NCI-H1930 (cell line): ENCODE measurements at places on chromosomes 3 and 15.

DNA sequence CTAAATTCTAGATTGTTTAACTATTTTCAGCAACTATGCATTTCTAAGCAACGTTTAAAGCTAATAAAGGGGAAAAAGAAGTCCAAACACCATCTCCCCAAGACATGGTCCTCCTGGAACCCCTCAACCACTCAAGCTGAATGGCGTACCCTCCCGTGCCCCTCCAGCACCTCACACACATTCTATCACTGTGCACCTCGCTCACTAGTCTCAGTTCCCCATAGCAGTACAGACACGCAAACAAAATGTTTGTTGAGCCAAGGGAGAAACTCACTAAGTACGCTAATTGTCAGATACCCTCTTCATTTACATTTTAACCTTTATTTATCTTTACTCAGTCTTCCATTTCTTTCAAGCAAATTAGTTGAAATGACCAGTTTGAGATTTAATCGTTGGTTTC, 48.8 kb downstream of the ACAP2 start:
- no peak for DNase-seq

DNA sequence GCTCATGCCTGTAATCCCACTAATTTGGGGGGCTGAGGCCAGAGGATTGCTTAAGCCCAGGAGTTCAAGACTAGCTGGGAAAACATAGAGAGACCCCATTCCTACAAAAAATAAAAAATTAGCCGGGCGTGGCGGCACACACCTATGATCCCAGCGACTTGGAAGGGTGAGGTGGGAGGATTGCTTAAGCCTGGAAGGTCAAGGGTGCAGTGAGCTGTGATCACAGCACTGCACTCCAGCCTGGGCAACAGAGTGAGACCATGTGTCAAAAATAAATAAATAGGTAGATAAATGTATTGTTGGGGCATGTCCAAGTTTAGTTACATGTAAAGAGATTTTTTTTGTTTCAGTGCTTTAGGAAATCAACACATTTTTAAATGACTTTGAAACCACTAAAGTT, 36.4 kb downstream of the SLC12A1 start:
- DNase-seq: no peak

- no peak for DNase-seq
Measured at GRCh38 chr3:99365979-99366378, 272.4 kb upstream of the COL8A1 start.

DNA sequence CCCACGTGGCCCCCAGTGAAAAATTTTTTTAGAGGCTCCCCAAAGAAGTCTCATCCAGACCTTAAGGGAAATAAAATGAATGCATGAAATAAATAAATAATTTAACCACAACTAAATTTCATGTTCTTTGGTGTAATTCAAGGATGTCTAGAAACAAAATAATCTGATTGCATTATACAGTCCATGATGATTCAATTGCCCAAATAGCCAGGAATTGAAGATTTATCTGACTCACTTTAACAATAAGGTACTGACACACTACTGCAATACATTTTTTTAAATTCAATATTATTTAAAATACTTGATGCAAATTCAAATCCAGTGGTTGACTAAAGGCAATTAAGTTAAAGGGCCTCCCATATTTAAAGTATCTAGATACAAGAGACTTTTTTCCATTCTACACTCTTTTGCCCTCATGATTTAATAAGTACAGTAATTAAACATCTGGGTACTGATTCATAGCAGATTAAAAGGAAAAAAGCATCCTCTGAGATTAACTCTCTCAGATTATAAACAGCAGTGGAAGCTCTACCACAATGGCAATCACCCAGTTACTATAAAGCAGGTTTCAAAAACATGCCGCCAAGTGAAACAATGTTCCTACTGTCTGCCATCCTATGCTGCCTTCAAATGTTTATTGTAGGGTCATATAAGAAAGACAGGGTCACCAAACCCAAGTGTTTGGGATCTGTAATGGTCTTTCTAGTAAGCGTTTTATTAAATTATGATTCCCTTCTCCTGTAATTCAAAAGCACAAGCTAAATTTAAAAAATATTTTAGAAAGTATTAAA, 9.9 kb downstream of the UQCC5 start:
- DNase-seq: no peak

DNA sequence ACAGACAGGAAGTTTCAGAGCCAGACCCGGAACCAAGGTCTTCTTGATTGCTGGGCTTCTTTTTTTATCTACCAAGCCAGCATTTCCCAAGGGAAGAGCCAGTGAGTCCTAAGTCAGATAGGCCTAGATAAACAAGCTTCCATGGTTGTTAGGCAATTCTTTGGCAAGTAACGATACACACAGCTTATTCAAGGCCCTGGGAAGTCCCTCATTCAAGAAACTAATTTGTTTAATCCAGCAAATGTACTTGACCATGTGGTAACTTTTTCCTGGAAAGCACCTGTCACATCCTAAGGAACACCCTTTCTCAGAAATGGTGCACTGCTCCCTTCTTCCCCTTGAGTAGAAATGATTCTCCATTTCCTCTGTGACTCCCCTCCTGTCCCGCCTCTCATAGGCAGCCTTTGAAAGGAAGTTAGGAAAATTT, 209.9 kb downstream of the ITPR1 start:
- DNase-seq: no peak
